ENCODE measurements at places on chromosomes 3 and 15. TPM values are rescaled to one million over a fixed set of nuclear protein-coding genes. Genes with fewer than 3 reads are reported as not detected.

Gene B3GALNT1
- 10.1 TPM for total RNA-seq

Gene HES1
- total RNA-seq, result 64.3 TPM

Gene SPESP1
- 2.3 TPM for total RNA-seq

Gene SENP8
- 1.3 TPM for total RNA-seq

Gene IL17RE
- total RNA-seq, result 0.33 TPM

Gene FANCD2OS
- total RNA-seq, result not detected

Gene CAND2
- 5.2 TPM for total RNA-seq

Gene RTF1
- 32.5 TPM for total RNA-seq

Gene FBXO40
- not detected for total RNA-seq

Gene BLM
- 4.2 TPM for total RNA-seq

Gene SPRED1
- 24.5 TPM for total RNA-seq

Gene SMCO1
- total RNA-seq, result not detected

Gene CCDC32
- total RNA-seq, result 24.2 TPM

Gene SGO1
- 4.6 TPM for total RNA-seq

Gene PROS1
- 12.6 TPM for total RNA-seq

Gene SV2B
- total RNA-seq, result 2.3 TPM

Gene MST1R
- 0.33 TPM for total RNA-seq

Gene SPATA12
- total RNA-seq, result 0.33 TPM

Gene MYO5C
- 36.7 TPM for total RNA-seq

Gene SLC12A1
- total RNA-seq, result not detected

Gene CILP
- not detected for total RNA-seq

Gene IMPG2
- total RNA-seq, result 0.98 TPM

Gene TMCO5A
- total RNA-seq, result not detected

Gene TLR9
- total RNA-seq, result under 0.01 TPM

Gene GOLGA8J
- not detected for total RNA-seq

Gene A4GNT
- not detected for total RNA-seq

Gene GPR149
- total RNA-seq, result not detected

Gene QTRT2
- total RNA-seq, result 31.0 TPM

Gene DNAH1
- total RNA-seq, result 8.5 TPM

Gene EXD1
- total RNA-seq, result not detected

Gene STX19
- not detected for total RNA-seq

Gene LRRC3B
- total RNA-seq, result not detected

Gene PCSK6
- 1.6 TPM for total RNA-seq

Gene CCDC191
- total RNA-seq, result 2.6 TPM

Gene HRH1
- 16.7 TPM for total RNA-seq

Gene LIPC
- not detected for total RNA-seq

Gene SPINT1
- 3.2 TPM for total RNA-seq

Gene CFAP100
- not detected for total RNA-seq

Gene NEIL1
- 32.6 TPM for total RNA-seq

Gene NIT2
- total RNA-seq, result 14.4 TPM

Gene LIPH
- total RNA-seq, result not detected

Gene KLF15
- 1.5 TPM for total RNA-seq

Gene ZMYND10
- 0.19 TPM for total RNA-seq

Gene BHLHE40
- total RNA-seq, result 11.9 TPM

Gene SKIC8
- 58.1 TPM for total RNA-seq

Gene C3orf22
- total RNA-seq, result not detected

Gene CACNA1D
- total RNA-seq, result not detected

Gene SLC38A3
- total RNA-seq, result not detected
